Activated CD8-positive, alpha-beta memory T cell treated with anti-CD3 and anti-CD28 coated beads for 4 hours (primary cell): ENCODE measurements at places on chromosomes 4 and X.

- no peak for DNase-seq
These were observed 83.8 kb upstream of the MAML3 start for GRCh38 chr4:140237616-140238350.

DNA sequence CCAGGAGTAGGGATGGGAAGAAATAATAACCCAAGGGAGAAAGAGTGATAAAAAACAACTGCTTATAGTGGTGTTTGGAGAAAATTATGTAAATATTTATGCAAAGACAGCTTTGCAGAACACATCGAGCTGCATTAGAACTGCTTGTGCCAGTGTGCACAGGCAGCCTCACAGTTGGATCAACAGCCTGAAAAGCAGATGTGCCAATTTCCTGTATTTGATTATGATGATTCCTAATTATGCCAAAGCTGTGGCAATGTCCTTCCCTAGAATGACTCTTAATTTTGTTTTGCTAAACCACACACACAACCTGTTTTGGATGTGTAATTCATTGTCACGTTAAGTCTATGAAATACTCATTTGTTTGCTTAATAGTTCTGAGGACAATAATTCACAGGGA is 30.6 kb upstream of the ANTXR2 start:
- DNase-seq = no peak

DNA sequence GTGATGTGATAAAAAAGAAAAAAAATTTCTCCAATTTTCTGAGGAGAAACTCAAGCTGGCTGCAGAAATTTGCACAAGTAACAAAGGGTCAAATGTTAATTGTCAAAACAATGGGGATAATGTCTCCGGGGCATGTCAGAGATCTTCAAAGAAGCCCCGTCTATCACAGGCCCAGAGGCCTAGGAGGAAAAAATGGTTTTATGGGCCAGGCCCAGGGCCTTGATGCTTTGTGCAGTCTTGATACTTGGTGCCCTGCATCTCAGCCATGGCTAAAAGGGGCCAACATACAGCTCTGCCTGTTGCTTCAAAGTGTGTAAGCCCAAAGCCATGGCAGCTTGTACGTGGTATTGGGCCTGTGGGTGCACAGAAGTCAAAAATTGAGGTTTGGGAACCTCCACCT is 961.0 kb downstream of the FAM133A start:
- DNase-seq = no peak

DNA sequence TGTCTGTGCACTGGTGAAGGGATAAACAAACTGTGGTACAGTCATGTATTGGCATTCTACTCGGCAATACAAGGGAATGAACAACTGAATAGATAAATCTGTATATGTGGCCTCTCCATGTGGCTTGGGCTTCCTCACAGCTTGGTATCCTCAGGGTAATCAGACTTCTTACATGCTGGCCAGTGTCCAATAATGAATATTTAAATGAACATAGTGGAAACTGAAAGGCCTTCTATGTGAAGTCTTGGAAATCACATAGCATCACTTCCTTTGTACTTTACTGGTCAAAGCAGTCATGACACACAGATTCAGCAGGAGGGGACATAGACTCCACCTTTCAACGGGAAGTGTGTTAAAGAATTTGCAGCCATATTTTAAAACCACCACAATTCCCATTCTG is 33.4 kb upstream of the GPR101 start:
- DNase-seq = no peak

DNA sequence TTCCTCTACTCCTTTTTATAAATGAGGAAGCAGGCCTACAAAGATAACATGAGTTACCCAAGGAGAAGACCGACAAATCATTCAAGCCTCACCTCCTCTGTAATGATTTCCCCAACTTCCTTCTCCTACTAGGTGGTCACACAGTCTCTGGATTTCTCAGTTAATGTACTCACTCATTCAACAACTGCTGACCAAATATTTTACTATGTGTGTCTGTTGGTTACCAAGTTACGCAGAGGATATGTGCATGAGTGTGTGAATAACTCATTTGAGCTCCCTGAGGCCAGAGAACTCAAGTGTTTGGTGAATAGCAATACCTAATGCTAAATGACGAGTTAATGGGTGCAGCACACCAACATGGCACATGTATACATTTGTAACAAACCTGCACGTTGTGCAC is 10.4 kb downstream of the CASK start:
- no peak for DNase-seq

GRCh38 chr4:1393866-1394265 is 12.4 kb downstream of the NKX1-1 start:
- no peak for DNase-seq

- DNase-seq = no peak
These were observed 32.4 kb upstream of the PJA1 start for GRCh38 chrX:69197690-69198089.

- DNase-seq = no peak
These were observed 57.1 kb downstream of the TMEM131L start for GRCh38 chr4:153523164-153523796.
